Spleen (tissue), 13 donors: ENCODE measurements at places on chromosomes 16 and 17. TPM values are rescaled to one million over a fixed set of nuclear protein-coding genes. Genes with fewer than 3 reads are reported as not detected.

DNA sequence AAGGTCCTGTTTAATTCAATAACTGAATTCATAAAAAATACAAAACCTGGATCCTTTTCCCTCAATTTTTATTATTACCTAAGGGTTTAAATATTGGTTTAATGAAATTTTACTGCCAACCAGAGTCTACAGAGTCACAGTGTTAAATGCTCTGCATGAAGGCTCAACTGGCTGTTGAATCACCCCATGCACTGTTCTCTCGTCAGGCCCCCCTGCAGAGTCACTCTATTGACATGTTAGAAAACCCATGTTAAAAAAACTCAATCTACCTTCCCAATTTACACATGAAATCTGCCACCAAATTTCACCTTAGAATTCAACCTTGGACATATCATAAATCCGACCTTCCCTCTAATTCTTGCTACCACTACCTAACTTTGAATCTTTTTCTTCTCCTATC lies 43.3 kb upstream of the ULK2 start:
- no peak for DNase-seq

GRCh38 chr16:64131423-64131822 lies 990.4 kb downstream of the CDH11 start:
- no peak for DNase-seq

The TBC1D3L gene
- total RNA-seq, result 24.5 TPM

- no peak for DNase-seq
Measured at GRCh38 chr17:50692448-50693035, 15.2 kb downstream of the ANKRD40 start.

- peak; percentile 96 for DNase-seq
Measured at GRCh38 chr16:88737298-88738150, 31.2 kb downstream of the CTU2 start.

GRCh38 chr17:36590082-36590481 lies 1.6 kb upstream of the DHRS11 start:
- no peak for DNase-seq

The CCL16 gene
- 1.5 TPM for total RNA-seq

GRCh38 chr16:18059089-18059488 lies 277.4 kb downstream of the NPIPA8 start:
- DNase-seq, result no peak

The SLC16A11 gene
- not detected for total RNA-seq

DNA sequence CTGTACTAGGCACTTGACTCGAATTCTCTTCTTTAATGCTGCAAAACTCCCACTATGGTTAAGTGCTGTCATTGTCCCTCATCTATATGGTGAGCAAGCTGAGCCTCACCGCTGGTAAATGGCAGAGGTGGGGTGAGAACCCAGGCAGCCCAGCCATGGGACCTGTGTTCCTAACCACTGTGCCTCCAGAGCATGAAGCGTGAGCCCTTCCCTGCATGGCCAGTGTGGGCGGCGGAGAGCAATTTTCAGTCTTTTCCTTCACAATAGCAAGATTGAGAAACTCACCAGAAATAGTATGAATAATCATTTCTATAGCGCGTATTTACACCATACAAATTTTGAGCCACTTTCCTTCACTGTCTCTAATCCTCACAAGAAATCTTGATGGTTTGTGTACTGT lies 9.2 kb downstream of the BFAR start:
- DNase-seq, result no peak
